ENCODE measurements at places on chromosomes 6 and 20.

GRCh38 chr20:24962182-24962492, 13.1 kb downstream of the CST7 start:
- no peak for DNase-seq

- DNase-seq = no peak
These were observed 39.7 kb upstream of the HDDC2 start for GRCh38 chr6:125341460-125341859.

DNA sequence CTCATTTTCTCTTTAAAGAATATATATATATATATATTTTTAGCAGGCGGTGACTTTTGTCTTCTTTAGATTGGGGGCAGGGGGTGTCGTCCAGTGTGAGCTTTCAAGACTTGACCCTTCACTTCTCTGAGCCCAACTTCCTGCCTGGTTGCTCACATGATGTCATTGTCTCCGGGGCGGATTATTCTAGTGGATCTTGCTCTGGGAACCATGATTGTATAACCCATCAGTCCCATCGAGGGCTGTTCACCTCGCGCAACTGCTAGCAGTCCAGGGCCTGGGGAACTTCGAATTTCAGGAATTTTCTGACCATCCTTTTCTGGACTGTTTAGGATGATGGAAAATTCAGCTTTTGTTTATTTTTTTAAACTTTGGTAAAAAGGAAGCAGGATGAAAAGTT, 1.0 kb downstream of the IGF2R start:
- no peak for DNase-seq

- no peak for DNase-seq
These were observed 21.6 kb downstream of the DSE start for GRCh38 chr6:116392132-116393013.

GRCh38 chr6:79599725-79600259, 31.3 kb upstream of the SH3BGRL2 start:
- no peak for DNase-seq

GRCh38 chr6:32244270-32244669, 20.4 kb upstream of the NOTCH4 start:
- no peak for DNase-seq

- no peak for DNase-seq
These were observed 52.5 kb downstream of the PRND start for GRCh38 chr20:4774207-4774606.

- DNase-seq = no peak
These were observed 58.0 kb downstream of the PACRG start for GRCh38 chr6:162785632-162786242.

- DNase-seq = no peak
These were observed 684 bp upstream of the MED23 start for GRCh38 chr6:131628726-131629125.

DNA sequence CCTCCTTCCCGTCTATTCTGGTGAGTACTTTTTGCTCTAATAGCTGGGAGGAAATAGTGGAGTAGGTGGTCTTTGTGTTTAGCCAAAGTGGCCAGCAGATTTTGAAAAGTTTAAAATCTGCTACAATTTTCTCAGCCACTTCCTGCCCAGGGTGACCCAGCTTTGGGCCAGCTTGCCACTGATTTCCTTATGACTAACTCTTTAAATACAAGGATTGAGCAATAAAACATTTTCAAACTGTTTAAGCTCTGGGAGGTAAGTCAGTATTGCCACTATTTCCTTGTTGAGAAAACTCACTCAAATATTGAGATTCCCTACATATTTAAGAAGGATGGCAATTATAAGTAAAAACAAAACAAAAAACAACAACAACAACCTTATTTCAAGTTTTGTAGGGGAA, 54.5 kb downstream of the TRMT11 start:
- DNase-seq = peak; percentile 25

- DNase-seq = no peak
These were observed 607.3 kb upstream of the CITED2 start for GRCh38 chr6:139981768-139982181.

All from KG1 (cell line).